Activated naive CD4-positive, alpha-beta T cell treated with anti-CD3 and anti-CD28 coated beads for 36 hours (primary cell): ENCODE measurements at places on chromosomes 12 and 14. TPM values are rescaled to one million over a fixed set of nuclear protein-coding genes. Genes with fewer than 3 reads are reported as not detected.

HSPB8 gene
- not detected for total RNA-seq

GLI1 gene
- total RNA-seq, result not detected

CEP128 gene
- total RNA-seq, result 16.4 TPM

- no peak overlapping the region for H3K4me3 ChIP-seq
- no peaks in the 10 kb centered on the region for H3K4me1 ChIP-seq
- DNase-seq, result no peak
Observed at GRCh38 chr12:52925717-52926595, 21.1 kb upstream of the KRT8 start.

DNA sequence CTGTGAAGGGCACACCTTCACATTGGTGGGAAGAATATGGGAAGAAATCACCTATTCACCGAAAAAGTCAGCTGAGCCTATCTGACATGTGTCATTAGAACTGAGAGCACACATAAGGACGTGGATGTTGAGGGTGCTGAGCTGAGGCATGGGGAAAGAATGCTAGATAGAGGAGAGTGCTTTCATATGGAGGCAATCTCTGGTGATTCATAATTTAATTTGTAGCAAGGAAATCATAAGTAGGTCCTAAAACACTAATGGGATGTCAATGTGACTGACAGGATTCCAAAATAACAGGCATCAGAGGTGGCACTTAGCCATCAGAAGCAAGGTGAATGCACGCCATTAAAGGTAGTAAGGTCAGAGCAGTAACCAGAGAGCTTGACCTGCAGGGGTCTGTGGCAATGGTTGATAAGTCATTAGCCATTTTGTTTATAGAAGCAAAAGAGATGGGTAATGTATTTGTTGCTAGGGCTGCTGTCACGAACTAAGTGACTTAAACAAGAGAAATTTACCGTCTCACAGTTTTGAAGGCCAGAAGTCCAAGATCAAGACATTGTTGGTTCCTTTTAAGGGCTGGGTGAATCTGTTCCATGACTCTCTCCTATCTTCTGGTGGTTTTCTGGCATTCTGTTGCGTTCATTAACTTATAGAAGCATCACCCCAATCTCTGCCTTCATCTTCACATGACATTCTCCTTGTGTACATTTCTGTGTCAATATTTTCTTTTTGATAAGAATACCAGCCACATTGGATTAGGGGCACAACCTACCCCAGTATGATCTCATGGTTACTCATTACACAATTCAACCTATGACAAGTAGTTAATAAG lies 69.3 kb downstream of the ANKS1B start:
- no peak overlapping the region for H3K27ac ChIP-seq
- H3K27me3 ChIP-seq, result no peaks in the 10 kb centered on the region
